NCI-H1436 treated with DMSO at 0.1 percent for 48 hours (cell line): ENCODE measurements at places on chromosomes 16 and 17.

DNA sequence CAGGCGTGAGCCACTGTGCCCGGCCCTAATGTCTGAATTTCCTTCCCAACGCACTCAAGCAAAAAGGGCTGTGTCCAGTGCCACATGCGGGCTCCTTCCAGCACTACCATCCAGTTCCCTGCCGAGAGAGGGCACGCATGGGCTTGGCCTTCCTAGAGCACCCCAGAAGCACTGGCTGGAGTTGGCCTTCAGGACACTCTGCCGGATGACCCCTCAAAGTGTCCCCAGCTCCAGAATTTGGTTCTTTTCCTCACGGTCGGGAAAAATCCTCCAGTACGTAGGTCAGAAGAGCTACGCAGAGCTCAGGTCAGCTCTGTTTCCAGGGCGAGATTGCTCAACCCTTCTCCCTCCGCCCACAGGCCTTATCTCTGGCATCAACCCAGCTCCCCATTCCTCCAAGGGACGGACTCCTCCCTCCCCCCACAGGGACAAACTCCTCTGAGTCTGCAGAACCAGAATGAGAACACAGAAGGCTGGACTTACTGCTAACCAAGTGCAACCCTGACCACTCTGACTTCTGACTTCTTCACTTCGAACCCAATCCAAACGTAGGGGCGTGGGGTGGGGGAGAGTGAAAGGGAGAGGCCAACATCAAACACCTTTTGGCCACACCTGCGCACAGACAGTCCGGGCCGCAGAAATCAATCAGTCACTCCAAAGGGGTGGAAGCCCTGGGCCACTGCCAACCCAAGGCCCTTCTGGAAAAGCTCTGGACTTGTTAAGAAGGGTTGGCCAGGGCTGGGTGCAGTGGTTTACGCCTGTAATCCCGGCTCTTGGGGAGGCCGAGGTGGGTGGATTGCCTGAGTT is 3.6 kb downstream of the CDC42EP4 start:
- no peak for DNase-seq

GRCh38 chr17:39935909-39936308 is 8.4 kb downstream of the LRRC3C start:
- DNase-seq, result no peak

DNA sequence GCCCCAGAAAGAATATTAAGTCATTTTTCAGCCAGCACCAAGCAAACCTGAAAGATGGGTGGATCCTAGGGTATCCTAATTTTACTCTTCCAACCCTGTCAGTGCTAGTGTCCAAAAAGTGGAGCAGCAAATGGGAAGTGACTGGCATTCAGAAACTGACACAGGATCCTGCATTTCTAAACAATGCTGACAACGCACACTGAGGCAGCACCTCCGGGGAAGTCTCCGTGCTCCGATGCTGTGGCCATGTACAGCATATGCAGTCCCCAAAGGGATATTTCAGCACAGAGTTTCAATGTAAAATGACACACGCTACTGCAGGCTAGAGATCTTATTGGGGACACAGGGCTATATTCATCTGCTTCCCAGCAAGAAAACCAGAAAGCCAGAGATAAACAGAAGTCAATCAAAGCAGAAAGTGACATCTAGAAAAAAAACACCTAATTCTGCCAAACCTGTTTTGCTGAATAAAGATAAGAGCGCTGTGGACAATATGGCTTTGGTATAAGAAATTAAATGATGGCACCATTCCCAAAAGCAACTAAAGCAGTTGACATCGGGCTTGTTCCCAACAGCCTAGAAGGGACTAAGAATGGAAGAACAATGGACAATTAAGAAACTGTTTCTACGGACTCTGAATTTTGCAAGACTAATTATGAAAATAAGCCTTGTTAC is 17.3 kb downstream of the XYLT1 start:
- no peak for DNase-seq

- DNase-seq, result no peak
Observed at GRCh38 chr17:83090444-83091256, 11.2 kb downstream of the METRNL start.

DNA sequence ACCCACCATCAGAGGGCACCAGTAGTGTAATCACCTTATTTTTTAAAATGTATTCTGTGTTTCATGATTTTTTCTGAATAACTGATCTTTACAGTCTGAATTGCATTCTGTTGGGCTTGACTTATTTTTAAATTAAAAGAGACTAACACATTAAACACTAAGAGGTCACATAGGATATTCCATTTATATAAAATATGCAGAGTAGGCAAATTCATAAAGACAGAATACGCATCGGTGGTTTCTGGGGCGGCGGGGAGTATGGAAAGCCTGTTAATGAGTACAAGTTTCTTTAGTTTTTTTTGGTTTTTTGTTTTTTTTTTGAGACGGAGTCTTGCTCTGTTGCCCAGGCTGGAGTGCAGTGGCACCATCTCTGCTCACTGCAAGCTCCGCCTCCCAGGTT is 366.3 kb downstream of the WWOX start:
- DNase-seq, result no peak

DNA sequence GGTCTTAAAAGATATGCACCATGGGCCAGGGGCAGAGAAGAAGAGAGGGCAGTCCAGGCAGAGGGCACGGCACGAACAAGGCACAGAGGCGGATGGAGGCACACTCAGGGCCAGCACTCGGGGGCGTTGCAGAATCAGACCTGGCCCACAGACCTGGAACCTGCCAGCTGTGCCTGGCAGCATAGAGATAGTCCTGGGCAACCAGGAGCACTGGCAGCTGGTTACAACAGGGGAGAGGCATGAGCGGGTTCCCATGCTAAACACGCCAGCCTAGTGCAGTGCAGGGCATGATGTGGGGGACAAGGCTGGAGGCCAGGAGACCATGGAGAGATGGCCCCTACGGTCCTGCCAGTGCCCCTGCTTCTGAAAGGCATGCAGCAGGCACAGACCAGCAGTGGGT is 56.9 kb upstream of the RBFOX3 start:
- DNase-seq, result no peak

GRCh38 chr17:31357839-31358394 is 33.6 kb upstream of the RAB11FIP4 start:
- no peak for DNase-seq

DNA sequence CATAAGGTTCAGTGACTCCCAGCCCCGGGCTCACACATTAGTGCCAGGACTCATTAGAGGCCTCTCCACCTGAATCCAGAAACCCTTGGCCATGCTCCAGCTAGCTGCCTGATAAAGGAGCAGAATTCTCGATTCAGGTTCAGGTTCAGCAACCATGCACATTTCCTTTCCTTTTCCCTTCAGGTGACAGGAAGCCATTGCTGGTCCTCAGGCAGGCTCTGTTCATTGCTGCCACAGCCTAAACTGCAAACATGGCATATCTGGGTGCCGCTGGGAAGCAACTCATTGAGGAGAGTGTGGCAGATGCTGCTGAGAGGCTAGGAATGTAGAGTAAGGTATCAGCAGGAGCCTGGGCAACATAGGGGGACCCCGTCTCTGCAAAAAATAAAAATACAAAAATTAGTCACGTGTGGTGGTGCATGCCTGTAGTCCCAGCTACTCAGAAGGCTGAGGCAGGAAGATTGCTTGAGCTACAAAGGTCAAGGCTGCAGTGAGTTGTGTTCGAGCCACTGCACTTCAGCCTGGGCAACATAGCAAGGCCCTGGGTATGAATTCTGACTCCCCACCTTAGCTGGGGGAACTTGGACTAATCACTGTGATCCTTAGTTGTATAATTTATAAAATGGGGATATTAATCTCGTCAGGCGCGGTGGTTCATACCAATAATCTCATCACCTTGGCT is 28.7 kb downstream of the ARL4D start:
- DNase-seq, result no peak

- no peak for DNase-seq
Observed at GRCh38 chr17:39155654-39156053, 4.2 kb upstream of the PLXDC1 start.

DNA sequence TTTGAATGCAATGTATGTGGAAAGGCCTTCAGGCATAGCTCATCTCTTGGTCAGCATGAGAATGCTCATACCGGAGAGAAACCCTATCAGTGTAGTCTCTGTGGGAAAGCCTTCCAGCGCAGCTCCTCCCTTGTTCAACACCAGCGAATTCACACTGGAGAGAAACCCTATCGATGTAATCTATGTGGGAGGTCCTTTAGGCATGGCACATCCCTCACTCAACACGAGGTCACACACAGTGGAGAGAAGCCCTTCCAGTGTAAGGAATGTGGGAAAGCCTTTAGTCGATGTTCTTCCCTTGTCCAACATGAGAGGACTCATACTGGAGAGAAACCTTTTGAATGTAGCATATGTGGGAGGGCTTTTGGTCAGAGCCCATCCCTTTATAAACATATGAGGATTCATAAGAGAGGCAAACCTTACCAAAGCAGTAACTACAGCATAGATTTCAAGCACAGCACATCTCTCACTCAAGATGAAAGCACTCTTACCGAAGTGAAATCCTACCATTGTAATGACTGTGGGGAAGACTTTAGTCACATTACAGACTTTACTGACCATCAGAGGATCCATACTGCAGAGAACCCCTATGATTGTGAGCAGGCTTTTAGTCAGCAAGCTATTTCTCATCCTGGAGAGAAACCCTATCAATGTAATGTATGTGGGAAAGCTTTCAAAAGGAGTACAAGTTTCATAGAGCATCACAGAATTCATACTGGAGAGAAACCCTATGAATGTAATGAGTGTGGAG is 24.7 kb downstream of the ZFP90 start:
- no peak for DNase-seq

- DNase-seq, result no peak
Observed at GRCh38 chr17:10119203-10120108, 79.0 kb downstream of the GAS7 start.

GRCh38 chr16:8735574-8735973 is 61.2 kb downstream of the ABAT start:
- DNase-seq, result no peak

DNA sequence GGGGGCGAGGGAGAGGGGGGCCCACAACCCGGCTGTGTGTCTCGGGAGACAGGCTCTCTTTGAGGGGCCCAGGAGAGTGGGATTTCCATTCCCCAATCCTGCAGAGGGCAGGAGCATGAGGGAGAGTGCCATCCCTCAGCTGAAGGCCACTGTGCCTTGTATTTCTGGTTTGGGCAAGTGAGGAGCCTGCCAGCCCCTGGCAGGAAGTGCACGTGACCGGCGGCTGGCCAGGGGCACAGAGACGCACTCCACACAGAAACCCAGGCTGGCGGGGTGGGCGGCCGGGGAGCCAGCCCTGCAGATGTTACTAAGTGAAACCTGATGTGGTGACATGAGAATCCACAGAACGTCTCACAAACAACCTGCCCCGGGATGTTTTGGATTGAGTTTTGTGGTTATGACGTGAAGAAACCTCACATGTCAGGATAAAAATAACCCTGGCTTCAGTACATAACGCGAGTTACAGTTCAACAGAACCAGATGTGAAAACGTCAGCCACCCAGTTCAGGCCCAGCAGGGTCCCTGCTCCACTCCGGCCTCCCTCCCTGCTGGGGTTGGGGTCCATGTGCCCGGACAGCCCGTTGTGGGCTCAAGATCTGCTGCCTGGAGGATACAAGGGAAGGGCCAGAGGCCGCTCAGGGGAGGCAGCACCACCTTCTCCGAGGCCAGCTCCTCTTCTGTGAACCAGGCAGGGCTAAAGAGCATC is 51.7 kb upstream of the MTSS2 start:
- no peak for DNase-seq

GRCh38 chr17:35726953-35727460 is 4.4 kb upstream of the RASL10B start:
- DNase-seq, result no peak

DNA sequence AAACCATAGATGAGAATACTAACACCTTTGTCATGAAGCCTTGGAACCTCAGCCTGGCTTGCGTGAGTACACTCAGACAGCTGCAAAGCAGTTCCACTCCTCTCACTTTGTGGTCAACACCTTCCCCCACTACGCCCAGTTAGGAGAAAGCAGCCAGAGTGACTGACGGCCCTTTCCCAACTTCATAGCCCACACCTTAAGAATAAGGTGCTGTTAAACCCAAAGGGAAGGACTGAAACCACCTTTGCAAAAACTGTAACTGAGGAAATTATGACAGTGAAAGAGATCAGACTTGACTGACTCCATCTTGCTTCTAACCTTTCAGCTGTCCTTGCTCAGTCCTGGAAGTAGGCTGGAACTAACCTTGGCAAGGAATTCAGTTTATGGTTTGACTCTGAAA is 13.7 kb downstream of the N4BP1 start:
- DNase-seq, result no peak

GRCh38 chr17:34403006-34403405 is 40.0 kb upstream of the CCL1 start:
- no peak for DNase-seq

- DNase-seq, result no peak
Observed at GRCh38 chr17:38379448-38379847, 27.8 kb downstream of the SOCS7 start.

- no peak for DNase-seq
Observed at GRCh38 chr17:76046064-76046463, 19.0 kb upstream of the EVPL start.

DNA sequence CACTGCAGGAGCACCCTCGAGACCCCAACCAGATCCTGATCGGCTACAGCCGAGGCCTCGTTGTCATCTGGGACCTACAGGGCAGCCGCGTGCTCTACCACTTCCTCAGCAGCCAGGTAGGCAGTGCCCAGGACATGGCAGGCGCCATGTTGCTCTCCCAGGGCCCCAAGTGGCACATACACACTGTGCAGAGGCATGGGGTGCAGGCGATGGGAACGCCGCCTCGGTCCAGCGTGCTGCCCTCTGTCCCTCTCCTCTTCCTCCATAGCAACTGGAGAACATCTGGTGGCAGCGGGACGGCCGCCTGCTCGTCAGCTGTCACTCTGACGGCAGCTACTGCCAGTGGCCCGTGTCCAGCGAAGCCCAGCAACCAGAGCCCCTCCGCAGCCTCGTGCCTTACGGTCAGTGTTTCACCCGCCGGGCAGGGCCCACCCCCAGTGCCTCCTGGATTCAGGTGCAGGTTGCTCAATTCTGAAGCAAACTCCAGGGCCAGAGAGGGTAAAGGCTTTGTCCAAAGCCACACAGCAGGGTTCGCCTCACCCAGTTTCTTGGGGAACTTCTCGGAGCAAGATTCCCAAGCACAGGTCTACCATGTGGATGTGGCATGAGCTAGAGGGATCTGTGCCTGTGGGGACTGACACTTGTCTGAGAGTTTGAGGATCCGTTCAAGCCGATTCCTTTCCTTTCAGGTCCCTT is 24.4 kb upstream of the MYO15B start:
- DNase-seq, result no peak

- no peak for DNase-seq
Observed at GRCh38 chr17:80385046-80385445, 29.9 kb upstream of the ENDOV start.

- DNase-seq, result no peak
Observed at GRCh38 chr17:38970128-38970527, 2.9 kb upstream of the FBXO47 start.

GRCh38 chr17:37717627-37718323 is 27.1 kb downstream of the HNF1B start:
- DNase-seq, result no peak

- no peak for DNase-seq
Observed at GRCh38 chr17:78522031-78522809, 55.0 kb downstream of the DNAH17 start.

- no peak for DNase-seq
Observed at GRCh38 chr17:29138184-29138955, 41.8 kb downstream of the MYO18A start.
